ENCODE measurements at places on chromosomes 11 and 22. TPM values are rescaled to one million over a fixed set of nuclear protein-coding genes. Genes with fewer than 3 reads are reported as not detected.

- ATAC-seq = no peak
These were observed 64.6 kb downstream of the CLPB start for GRCh38 chr11:72369743-72370142.

DNA sequence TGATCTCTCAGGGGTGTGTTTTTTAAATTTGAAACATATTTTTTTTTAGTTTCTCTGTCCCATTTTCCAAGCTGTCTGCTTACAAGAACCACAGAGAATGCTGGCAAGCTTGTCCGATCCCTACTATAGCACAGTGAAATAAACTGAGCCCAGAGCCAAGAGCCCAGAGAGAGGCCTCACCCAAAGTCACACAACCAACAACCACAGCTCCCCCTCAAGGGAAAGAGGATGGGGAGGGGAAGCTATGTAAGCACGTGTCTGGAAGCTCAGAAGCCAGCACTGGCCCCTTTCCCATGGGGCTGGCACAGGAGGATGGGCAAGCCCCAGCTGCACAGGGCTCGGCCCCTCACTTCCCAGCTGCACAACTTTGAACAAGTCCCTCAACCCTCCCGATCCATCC, 3.2 kb upstream of the SART1 start:
- no peak for ATAC-seq

Gene MYRF
- 0.78 TPM for total RNA-seq

- no peak for ATAC-seq
These were observed 43.4 kb downstream of the OTOG start for GRCh38 chr11:17590463-17590862.

Gene FOLR2
- 52.5 TPM for total RNA-seq

Gene SCN4B
- 4.2 TPM for total RNA-seq

Gene MYOD1
- not detected for total RNA-seq

Gene TRIM29
- 2.8 TPM for total RNA-seq

DNA sequence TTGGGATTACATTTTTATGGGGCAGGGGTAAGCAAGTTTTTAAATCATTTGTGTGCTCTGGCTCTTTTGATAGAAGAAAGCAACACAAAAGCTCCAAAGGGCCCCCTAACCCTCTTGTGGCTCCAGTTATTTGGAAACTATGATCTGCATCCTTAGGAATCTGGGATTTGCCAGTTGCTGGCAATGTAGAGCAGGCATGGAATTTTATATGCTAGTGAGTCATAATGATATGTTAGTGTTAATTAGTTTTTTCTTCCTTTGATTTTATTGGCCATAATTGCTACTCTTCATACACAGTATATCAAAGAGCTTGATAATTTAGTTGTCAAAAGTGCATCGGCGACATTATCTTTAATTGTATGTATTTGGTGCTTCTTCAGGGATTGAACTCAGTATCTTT, 10.1 kb downstream of the RAG1 start:
- no peak for ATAC-seq

GRCh38 chr11:62546929-62547625, 471 bp upstream of the AHNAK start:
- no peak for ATAC-seq

- peak; percentile 63 for ATAC-seq
These were observed 20.0 kb upstream of the CASP12 start for GRCh38 chr11:104918113-104918824.

DNA sequence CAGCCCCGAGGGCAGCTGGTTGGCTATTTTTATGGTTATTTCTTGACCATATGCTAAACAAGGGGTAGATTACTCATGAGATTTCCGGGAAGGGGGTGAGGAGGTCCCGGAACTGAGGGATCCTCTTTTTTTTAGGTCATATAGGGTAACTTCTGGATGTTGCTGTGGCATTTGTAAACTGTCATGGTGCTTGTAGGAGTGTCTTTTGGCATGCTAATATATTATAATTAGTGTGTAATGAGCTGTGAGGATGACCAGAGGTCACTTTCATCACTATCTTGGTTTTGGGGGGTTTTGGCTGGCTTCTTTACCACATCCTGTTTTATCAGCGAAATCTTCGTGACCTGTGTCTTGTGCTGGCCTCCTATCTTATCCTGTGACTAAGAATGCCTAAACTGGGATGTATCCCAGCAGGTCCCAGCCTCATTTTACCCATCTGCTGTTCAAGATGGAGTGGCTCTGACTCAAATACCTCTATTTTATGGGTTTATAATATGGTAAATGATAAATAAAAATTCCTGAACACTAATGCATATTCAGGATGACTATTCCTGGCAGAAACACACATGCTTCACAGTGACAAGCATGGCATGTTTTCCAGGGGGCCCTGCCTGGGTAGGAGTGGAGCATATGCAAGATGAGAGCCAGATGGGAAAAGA, 11.2 kb downstream of the KREMEN1 start:
- no peak for ATAC-seq

- no peak for ATAC-seq
These were observed 106.5 kb upstream of the SYT13 start for GRCh38 chr11:45392591-45393091.

GRCh38 chr22:26433805-26434204, 4.7 kb downstream of the ASPHD2 start:
- ATAC-seq = no peak

Gene CCND1
- 53.1 TPM for total RNA-seq

DNA sequence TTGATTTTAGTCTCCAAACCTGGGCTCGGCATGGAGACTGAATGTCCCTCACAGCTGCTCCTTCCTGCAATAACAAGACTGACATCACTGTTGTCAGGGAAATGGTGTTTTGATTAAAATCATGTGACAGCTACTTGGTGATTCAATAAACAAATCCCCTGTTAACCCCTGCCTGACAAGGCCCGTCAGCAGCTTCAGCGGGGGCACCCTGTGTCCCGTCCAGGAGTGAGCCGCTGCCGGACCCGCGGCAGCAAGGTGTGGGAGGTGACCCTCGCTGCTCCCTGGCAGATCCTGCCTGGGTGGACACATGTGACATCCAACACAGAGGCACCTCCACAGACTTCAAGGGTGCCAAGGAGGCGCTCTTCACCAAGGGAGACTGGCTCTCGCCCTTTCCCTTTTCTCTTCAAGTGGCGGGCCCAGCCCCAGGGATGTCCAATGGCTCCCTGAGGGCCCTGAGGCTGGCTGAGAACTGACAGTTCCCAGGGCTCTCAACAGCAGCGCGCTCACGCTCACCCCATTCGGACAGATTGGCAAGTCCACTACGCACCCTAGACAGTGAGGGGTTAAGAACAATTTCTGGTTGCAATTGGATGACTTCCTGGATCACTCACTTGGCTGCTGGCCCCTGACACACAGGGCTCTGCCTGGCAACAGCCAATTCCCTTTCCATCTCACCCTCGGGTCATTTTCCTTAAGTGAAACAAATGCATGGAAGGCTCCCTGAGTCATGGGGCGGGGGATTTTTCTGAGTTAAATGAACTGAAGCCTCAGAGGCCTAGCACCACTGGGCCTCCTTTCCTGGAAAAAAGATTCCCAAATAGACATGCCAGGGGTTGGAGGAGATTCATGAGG, 30.7 kb downstream of the PPP2R1B start:
- peak; percentile 84 for ATAC-seq

Data from gastroesophageal sphincter (tissue), 4 donors.